ENCODE measurements at places on chromosomes 1 and 21.
A peak's percentile ranks its signal among the peaks of the same experiment; 100 is the strongest.

GRCh38 chr1:94522304-94522703 lies 19.3 kb downstream of the F3 start:
- no peak for DNase-seq

DNA sequence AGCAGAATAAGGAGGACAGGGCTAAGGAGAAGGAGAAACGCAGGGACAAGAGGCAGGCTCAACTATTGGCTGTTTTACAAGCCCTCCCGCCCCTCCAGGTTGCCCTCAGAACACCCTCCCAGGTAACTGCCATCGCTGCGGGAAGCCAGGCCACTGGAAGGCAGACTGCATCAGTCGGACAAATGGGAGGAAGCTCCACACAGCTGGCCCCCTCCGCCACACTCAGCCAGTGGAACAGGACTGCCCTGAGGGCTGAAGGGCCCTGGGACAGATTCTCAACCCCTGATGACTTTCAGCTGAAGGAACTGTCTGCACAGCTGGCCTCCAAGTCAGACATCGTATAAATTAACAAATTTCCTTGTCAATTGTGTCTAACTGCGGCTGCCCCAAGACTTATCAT lies 21.8 kb downstream of the LRRC3 start:
- DNase-seq, result peak; percentile 75

GRCh38 chr1:115729756-115730155 lies 38.8 kb downstream of the CASQ2 start:
- DNase-seq, result no peak

GRCh38 chr1:2303016-2303775 lies 75.1 kb downstream of the SKI start:
- DNase-seq, result no peak

DNA sequence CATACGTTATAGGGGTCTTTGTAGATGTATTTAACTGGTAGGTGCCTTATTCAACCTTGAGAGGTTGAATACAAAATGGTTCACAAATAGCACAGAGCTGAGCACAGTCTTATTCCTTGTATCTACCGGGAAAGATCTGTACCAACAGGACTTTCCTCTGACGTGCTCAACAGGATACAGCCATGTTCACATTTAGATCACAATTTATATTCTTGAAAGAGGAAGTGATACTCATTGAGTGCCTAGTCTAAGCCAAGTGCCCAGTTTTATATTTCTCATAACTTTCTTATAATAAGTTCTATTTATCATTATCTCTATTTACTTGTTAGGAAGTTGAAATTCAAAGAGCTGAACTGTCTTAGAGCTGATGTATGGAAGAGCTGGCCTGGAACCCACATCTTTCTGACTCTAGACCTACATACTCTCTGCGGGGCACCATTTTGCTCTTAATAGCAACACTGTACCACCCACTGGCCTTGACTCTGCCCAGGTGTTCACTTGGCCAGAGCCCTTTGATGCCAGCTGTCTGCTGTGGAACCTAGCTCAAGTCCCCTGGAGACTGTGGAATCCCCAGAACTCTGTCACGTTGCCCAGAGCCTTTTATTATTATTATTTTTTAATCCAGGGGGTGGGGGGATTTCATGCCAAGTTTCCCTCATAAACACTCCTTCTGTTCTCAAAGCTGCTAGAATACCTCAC lies 156.2 kb downstream of the TPR start:
- no peak for DNase-seq
